ENCODE measurements at places on chromosomes 3 and 15.

DNA sequence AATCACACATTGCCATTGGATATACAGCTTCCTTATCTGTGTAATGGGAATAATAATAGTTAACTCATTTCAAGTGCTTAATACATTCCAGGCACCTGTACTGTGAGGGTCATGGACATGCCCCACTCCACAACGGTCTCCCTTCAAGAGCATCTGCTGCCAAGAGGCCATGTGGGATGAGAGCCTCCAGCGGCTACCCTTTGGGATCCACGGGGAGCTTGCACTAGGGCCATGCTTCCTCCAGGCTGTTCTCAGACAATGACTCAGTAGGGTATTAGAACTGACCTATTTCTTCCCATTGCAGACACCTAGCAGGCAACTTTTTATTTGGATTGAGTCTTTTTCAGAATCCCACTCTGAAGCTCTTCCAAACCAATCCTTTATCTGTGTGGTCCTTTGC lies 1078.9 kb downstream of the TUSC7 start:
- DNase-seq = no peak

GRCh38 chr15:63195569-63196015 lies 6.2 kb downstream of the RAB8B start:
- DNase-seq = no peak

GRCh38 chr3:53716998-53717397 lies 129.2 kb downstream of the CHDH start:
- no peak for DNase-seq

DNA sequence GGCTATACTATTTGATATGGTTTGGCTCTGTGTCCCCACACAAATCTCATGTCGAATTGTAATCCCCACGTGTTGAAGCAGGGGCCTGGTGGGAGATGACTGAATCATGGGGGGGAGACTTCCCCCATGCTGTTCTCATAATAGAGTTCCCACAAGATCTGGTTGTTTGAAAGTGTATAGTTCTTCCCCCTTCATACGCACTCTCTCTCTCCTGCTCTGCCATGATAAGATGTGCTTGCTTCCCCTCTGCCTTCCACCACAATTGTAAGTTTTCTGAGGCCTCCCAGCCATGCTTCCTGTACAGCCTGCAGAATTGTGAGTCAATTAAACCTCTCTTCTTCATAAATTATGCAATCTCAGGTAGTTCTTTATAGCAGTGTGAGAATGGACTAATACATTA lies 290.1 kb upstream of the CHRM5 start:
- no peak for DNase-seq

GRCh38 chr3:39149498-39150147 lies 3.8 kb downstream of the CSRNP1 start:
- DNase-seq = no peak

GRCh38 chr15:75508840-75509532 lies 57.5 kb upstream of the SIN3A start:
- no peak for DNase-seq

DNA sequence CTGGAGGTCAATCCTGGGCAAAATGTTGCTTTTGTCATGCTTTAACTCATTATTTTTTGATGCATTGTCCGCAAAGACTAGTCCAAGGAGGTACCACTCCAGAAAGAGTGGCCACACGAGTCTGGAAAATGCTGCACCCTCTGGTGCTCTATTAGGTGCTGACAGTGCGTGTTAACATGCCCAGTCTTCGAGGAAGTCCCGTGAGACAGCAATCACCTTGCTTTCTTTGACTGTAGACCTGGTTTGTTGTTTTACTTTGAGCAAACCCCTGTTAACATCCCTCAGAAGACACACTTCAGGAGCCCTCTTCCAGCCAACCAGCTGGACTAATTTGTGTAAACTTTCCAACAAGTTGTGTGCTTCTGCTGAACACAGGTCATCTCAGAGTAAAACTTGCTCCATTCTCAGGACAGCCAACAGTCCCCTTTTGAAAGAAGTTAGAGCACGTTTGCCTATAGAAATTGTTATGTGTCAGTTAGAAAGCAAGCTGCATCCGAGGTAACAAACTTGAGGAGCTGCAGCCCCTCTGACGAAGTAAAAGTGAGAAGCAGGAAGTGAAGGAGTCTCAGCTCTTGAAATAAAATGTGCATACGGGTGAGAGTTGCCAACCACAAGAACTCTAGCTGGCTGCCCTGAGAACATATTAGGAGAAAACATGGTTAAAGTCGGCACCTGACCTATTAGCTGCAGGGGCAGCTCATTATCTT lies 205.0 kb downstream of the LPP start:
- no peak for DNase-seq

DNA sequence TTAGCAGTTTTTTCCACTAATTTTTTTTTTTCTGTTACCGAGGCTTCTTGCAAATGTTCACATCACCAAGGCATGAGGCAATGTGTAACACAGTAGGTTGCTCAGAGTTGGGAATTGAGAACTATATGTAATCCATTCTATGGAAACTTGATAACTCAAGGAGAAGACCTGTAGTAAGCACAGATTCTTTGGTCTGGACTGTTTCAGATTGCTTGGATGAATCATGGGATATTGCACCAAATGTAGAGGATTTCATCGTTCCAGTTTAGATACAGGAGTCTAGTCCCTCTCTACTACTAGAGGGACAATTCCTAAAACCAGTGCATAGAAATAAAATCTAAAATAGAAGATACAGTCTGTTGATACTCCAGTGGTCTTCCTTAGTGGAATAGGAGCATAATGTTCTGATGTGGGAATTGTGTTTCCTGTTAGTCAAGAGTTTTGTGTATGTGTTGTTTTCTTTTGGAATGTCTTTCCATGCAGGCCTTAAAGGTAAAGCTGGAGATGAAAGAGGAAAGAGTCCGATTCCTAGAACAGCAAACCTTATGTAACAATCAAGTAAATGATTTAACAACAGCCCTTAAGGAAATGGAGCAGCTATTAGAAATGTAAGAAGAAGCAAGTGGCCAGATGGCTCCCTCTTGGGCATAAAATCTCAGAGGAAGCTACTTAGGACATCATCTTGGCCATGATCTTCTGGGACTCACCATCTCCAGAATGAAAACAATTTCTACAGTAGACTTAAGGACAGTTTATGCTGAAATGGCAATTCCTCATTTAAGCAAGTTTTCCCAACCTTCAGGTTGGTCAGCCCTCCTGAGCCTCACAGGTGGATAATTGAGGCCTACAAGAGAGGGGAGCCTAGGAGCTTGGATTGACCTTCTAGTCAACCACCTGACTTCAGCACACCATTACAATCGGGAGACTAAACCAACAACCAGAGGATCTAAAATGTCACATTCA lies 10.7 kb downstream of the KNSTRN start:
- no peak for DNase-seq

- DNase-seq = no peak
Measured at GRCh38 chr3:110929816-110930215, 141.8 kb upstream of the NECTIN3 start.

GRCh38 chr15:25775317-25775912 lies 87.7 kb downstream of the ATP10A start:
- no peak for DNase-seq

- DNase-seq = no peak
Measured at GRCh38 chr3:4401441-4401840, 65.6 kb downstream of the SUMF1 start.

DNA sequence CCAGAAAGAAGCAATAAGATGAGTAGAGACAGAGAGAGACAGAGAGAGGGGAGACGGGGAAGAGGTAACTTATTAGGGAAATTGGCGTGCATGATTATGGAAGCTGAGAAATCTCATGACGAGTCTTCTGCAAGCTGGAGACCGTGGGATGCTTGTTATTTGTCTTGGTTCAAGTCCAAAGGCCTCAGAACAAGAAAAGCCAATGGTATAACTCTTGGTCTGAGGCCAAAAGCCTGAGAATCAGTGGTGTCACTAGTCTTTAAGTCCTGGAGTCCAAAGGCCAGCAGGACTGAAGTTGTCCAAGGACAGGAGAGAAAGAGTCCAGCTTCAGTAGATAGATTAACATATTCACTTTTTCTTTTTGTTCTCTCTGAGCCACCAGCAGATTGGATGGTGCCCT lies 613.6 kb downstream of the CADM2 start:
- no peak for DNase-seq

DNA sequence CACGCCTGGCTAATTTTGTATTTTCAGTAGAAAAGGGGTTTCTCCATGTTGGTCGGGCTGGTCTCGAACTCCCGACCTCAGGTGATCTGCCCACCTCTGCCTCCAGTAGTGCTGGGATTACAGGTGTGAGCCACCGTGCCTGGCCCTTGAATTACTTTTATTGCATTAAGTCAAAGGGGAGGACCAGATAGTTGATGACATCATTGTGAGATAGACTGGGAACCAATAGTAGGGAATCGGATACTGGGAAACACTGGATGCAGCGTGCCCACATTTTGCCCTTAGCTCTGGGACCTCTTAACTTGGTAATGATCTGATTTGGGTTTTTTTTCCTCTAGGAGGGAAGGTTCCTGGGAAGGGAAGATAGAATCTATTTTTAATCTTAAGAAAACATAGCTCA lies 19.2 kb downstream of the DAG1 start:
- no peak for DNase-seq
